ENCODE measurements at places on chromosomes 6 and 20.

DNA sequence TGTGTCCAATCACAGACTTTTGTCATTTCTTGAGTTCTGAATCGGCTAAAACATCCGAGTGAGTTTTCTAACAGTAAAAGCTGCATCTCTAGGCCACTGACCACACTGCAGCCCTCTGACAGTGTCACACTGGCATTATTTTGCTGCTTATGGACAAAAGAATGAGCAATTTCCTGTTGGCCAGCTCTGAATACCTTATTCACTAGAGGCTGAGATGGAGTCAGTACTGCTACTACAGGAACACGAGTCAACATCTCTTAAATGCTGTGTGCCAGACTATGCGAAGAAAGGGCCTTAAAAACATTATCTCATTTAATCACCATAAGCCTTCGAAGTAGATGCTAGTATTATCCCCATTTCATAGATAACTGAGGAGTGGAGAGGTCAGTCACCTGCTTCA is 42.5 kb upstream of the IPCEF1 start:
- peak; percentile 46 for DNase-seq

DNA sequence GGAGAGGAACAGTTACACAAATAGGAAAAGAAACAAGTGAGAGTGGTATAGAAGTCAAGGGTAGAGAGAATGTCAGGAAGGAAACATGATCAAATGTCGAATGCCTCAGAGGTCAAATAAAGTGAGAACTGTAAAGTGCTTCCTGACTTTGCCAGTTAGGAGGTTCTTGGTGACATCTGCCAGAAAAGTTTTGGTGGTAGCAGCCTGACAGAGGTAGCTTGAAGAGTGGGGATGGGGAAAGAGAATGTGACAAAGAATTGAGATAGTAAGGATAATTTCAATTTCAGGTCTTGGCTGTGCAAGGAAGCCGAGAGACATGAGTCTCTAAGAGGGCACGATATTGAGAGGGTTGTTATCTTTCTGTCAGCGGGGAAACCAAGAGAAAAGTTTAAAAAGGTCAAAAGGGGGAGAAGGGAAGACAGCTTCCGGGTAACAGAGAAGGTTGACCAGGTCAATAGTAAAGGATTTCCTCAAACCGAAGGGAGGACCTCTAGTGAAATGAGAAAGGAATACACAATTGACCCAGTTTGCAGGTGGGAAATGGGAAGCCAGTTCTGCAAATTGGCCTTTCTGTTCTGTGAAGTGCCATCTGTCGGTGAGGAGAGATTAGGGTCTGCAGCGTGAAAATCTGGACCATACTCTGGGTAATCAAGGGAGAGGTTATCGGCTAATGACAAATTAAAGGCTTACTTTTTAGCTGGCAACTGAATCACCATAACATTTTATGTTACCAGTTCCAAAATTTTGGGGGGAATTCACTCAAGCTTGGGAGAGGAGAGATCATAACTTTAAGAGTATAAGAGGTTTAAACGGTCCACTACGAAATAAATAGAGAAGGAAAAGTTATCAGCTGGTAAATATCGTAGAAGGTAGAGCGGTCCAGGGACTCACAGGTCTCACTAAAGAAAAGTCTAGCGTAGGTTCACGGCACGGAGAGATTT is 973 bp upstream of the BRD2 start:
- DNase-seq = peak; percentile 62

DNA sequence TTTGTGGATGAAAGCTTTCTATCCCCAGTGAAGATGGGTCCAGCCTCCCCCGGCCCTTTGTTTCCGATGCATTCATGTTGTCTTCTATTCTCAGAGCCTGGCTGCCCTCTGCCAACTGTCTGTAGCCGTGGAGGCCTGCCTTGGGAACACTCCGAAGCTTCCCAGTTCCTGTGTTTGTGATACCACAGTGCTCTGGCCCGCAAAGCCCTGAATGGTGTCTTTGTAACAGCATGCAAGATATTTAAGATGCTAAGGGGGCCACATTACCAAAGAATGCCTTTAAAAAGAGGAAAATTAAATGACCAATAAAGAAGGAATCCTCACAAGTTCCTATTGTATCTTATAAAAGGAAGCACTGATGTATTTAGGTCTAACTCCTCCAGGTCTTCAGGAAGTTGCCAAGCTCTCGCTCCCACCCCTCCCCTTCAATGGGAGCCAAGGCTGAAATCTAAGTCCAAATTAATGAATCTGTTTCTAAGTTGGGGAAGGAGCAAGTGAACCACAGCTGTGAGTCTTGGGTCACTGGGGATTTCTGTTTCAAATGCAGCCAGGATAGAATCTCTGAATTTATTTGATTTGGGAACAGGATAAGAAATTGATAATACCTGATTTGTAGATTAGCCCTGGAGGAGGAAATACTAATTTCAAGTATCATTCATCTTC is 596.1 kb downstream of the QKI start:
- no peak for DNase-seq

- no peak for DNase-seq
These were observed 14.9 kb upstream of the BHLHE23 start for GRCh38 chr20:63021356-63022321.

DNA sequence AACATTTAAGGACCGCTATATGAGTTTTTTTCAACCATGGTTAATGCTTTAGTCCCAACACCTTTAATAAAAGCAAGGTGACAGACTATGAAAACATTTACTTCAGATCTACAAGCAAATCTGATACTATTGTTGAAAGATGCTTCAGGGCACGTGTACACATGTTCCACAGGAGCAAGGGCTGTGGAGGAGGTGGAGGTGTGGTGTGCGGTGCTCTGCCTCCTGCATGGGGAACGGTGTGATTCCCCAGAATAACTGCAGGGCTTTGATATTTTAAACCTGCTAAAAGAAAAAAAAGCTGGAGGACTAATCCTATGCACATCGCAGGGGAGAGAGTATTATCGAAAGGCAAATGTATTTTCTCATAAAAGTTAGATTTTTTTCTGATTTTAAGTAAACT is 188.1 kb upstream of the CEP162 start:
- DNase-seq = no peak

- DNase-seq = no peak
These were observed 401 bp upstream of the B3GALT4 start for GRCh38 chr6:33276581-33276863.

GRCh38 chr20:9626357-9626756 is 112.0 kb downstream of the LAMP5 start:
- no peak for DNase-seq
